ENCODE measurements at places on chromosomes 11 and 22.

DNA sequence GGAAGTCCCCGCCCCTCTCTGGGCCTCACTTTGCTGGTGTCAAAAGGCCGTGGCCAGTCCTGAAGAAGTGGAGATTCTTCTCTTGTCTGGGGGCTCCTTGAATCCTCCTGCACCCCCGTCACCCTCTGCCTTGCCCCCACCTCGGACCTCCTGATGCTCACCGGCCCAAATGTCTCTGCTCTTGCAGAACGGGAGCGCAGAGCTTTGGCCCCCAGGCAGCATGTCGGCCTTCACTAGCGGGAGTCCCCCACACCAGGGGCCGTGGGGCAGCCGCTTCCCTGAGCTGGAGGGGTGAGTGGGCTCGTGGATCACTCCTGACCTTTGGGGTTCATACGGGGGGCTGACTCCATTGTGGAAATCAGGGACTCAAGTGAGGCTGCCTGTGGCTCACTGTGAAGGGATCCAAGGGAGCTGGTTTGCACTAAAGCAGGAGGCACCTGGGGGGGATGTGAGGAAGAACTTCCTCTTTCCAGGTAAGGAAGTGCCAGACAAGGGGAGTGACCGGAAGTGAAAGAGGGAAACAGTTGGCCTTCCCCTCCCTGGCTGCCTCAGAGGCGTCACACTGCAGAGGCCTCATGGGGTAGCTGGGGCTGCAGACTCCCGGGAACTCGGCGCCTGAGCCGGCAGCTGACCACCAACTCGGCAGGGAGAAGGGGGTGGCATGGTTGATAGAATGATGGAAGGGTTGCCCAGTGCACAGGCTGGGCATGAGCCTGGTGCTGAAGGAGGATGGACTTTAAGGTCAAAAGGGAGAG lies 23.1 kb downstream of the CSF2RB start:
- DNase-seq = no peak

GRCh38 chr22:29679316-29679715 lies 40.5 kb upstream of the CABP7 start:
- DNase-seq = no peak

- DNase-seq = no peak
These were observed 563 bp downstream of the GATD1 start for GRCh38 chr11:776561-777287.

DNA sequence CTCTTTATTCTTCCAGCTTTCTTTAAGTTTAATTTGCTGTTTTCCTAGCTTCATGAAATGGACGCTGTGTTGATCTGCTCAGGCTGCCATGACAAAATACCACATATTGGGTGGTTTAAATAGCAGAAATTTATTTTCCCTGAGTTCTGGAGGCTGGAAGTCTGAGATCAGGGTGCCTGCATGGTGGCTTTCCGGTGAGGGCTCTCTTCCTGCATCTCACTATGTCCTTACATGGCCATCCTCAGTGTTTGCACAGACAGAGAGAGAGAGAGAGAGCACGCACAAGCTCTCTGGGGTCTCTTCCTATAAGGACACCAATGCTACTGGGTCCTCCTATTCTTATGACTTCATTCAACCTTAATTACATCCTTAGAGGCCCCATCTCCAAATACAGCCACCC lies 28.7 kb downstream of the MCAM start:
- DNase-seq = no peak

GRCh38 chr11:35276396-35277145 lies 137.6 kb downstream of the CD44 start:
- peak; percentile 40 for DNase-seq

DNA sequence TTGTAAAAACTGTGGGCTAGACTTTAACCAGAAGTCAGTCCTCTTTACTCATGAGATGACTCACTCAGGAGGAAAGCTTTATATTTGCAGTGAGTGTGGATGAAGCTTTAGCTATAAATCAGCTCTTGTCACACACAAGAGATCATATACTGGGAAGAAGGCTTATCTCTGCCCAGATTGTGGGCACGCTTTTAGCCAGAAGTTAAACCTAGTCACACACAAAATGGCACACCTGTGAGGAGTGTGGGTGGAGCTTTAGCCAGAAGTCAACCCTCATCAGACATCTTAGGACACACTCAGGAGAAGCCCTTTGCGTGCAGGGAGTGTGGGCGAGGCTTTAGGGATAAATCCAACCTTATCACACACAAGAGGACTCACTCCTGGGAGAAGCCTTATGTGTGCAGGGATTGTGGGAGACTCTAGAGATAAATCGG lies 706.9 kb upstream of the LUZP2 start:
- no peak for DNase-seq

GRCh38 chr11:128582496-128583366 lies 4.6 kb downstream of the ETS1 start:
- DNase-seq = peak; percentile 47

DNA sequence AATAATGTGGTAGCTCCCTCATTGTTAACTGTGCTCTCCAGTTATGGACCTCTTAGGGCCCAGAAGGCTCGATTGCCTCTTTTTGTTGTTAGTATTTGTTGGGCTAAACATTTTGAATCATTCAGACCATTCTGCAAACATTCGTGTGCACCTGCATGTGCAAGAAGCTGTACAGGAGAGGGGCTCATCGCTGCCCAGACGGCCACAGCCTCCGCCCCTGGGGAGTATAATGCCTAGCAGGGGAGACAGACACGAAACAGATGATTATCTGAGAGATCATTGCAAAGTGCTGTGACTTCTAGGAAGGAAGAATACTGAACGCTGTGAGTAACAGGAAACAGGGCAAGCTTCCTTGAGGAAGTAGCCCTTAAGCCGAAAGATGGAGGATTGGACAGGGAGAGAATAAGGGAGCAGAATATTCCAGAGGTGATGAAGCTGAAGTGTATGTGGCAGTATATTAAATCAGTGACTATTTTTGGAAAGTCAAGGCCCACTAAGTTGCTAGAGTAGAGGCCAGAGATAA lies 123.3 kb upstream of the RASSF10 start:
- no peak for DNase-seq

DNA sequence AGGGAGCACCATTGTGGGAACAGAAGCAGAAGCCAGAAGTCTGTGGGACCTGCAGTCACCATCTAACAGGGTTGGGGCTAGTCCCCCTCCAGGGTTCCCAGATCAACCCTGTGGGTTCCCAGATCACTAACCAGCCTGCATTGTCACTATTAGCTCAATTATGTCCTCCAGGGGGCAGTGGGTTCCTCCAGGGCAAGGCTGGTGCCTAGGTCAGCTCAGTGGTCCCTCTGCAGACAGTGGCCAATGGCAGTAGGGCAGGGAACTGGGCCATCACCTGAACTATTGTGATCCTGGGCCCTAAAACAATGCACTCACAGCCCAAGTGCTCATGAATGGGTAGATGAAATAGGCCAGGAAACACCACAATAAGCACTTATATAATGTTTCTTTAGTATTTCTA lies 18.8 kb upstream of the PRSS23 start:
- no peak for DNase-seq

DNA sequence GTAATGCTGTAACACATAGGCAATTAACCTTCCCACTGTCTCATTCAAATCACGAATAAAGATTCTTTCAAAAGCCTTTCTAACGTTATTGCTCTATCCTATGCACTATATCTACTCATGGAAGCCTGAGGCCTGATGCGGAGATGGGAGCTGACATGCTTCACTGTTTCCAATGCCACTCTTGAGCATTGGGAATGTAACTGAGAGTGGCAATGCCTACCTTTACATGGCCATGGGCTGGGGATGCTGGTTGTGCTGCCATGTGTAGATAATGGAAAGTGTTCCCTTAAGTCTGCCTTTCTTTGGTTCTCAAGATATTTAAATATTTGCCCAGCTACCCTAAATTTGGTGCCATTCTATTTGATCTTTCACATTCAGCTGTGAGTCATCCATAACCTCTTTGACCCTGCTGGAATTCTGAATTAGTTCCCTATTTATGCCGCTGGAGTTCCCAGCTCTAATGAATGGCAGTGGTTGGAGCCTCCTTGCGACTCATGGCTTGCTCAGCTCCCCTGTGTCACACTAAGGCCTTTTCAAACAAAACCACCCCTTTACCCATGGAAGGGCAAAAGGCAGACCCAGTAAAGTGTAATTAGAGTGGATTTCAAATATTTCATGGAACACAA lies 21.4 kb upstream of the DKK3 start:
- DNase-seq = no peak

- peak; percentile 25 for DNase-seq
These were observed 95.1 kb upstream of the PLET1 start for GRCh38 chr11:112355726-112356125.

- no peak for DNase-seq
These were observed 63.7 kb upstream of the NNMT start for GRCh38 chr11:114232400-114233059.

GRCh38 chr11:128297091-128297651 lies 290.2 kb downstream of the ETS1 start:
- no peak for DNase-seq

GRCh38 chr11:68513930-68514487 lies 53.5 kb downstream of the PPP6R3 start:
- no peak for DNase-seq

- DNase-seq = no peak
These were observed 112.6 kb downstream of the KCNQ1 start for GRCh38 chr11:2557381-2557780.

DNA sequence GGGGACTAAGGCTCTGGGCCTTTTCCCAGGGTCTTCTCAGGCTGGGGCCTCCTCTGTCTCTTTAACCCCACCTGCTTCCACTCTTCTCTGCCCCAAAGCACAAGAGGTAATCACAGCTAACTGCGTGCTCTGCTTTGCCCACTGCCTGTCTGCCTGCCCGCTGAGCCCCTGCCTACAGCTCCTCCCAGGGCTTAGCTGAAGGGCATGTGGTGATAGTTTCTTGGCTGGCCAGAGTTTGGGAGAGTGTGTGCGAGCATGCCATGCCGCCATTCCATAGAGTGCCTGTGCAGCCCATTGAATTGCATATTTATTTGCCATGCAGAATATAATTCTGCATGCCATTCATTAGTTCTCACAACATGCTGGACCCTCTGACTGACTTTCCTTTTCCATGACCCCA lies 32.5 kb downstream of the PHLDB1 start:
- no peak for DNase-seq

DNA sequence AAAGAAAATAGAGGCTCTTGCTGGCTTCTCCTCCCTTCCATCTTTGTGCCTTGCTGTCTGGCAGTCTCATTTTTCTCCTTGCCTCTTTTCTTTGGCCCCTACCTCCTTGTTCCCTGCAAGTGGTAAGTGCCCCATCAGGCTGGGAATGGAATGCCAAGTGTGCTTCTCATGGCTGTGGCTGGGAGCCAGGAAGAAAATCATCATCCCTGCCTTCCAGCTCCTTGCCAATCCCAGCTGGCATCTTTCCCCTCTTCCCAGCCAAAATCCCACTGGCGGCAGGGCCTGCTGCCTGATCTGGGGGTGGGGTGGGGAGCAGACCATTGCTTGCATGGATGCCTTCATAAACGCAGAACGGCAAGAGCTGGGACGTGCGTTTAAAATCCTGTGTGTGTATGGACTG lies 27.0 kb upstream of the SLC25A18 start:
- DNase-seq = no peak

DNA sequence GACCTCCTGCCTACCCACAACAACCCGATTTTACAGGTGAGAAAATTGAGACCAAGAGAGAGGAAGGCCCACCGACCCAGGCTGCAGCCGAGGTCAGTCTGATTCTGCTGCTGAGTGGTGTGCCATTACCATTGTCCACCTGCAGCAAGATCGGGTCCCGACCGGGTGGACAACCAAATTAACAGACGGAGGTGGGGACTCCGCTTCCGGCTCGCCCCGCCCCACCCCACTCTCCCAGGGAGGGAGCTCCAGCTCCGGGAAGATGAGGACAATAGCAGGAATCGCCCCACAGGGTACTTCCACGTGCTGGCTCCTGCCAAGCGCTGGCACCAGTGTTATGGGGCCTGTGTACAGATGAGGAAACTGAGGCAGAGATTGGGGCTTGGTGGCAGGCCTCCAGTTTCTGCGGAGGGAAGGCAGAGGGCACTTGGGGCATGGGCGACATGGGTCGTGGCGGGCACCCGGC lies 425 bp upstream of the KDELR3 start:
- DNase-seq = no peak

DNA sequence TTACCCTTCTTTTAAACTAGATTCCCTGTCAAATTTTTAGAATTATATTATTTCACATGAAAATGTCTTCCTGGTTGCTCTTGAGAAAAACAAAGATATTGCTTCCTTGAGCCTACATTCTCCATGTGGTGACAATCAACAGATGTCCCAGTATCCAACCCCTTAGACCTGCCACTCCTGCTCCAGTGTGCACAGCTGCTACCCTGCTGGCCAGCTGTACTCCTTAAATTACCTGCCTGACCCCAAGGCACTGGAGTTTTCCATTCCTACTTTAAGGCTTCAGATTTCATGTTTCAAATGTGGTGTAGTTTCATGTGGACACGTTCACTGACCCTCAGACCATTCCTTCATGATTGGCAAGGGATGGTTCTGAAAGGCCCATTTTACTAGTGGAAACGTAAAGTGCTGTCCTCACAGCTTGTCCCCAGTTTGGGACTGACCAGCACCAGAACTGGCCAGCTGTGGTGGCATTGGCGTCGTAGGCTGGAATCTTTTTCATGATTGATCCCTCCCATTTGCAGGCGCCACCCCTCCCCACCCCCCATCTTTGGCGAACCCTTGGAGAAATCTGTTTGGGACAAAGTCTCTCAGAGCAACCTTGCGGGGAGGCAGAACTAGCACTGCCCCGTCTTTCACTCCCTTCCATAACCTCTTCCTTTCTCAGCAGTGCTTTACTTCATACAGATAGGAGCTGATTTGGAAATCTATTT lies 123.5 kb downstream of the DBX1 start:
- DNase-seq = no peak

DNA sequence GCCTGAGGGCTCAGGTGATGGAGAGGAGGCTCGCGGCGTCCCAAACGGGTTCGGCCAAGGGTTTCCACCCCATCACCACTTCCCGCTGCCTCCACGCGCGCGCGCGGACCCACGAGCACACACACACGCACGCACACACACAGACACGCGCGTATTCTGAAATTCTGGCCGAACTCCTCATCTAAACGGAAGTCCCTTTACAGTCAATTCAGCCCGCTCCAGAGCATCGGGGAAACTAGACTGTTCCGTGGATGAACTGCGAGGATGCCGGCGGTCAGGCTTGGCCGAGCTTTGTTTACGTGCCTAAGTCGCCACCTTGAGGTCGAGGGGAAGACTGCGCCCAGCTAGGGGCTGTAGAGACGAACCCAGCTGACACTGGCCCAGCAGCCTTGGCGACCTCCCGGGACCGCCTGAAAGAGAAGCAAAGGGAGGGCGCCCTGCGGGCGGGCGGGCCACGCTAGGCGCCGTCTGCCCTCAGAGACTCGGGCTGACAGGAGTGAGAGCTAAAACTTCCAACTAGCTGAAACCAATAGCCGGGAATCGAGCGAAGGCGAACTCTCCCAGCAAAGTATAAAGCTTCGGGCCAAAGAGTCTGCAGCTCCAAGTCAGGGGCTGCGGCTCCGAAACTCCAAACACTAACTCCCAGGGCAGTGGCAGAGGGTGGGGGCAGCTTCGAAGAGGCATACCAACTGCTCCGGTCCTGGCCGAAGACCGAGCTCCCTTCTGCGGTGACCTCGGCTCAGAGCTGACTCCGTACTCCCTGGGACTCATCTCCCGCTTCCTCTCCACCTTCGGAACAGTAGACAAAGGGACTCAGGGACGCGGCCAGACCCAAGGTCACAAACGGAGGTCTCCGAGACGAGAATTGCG lies 124.7 kb upstream of the C11orf58 start:
- DNase-seq = peak; percentile 71
